ENCODE measurements at places on chromosomes 4 and X.

DNA sequence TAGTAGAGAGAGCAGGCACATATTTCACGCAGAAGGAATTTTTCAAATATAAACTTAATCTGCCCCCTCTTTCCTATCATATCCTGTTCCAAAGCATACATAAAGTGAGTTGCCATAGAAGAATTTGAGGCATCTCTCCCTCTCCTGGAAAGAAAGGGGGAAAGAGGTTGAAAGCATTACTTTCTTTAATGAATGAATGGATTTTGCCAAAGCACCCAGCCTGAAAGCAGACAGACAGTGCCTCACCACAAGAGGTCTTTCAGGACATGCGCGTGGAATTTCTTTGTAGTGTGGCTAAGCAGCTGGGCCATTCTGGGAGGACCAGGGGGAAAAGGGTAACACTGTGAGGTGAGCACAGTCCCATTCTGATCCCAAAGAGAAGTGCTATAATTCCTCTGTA, 651.4 kb downstream of the IQCM start:
- DNase-seq = no peak

DNA sequence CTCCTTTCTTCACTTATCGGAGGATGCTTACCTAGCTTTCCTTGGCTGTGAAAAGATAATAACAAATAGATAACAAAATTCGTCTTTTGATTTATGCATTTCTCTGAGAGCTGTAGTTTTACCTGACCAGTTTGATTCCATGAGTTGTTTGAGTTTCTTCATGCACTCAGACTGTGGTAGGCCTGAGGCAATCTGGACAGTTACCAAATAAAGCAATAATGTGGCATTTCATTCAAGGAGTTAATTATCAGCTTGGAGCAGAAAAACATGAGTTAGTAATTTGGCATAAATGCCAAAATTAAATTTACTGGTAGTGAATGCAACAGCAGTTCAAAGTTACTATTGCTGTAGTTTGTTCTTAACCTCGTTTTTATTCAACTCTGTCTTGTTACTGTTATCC, 53.5 kb downstream of the FABP2 start:
- no peak for DNase-seq

- DNase-seq = no peak
Measured at GRCh38 chr4:187309456-187309855, 585.8 kb upstream of the FAT1 start.

- no peak for DNase-seq
Measured at GRCh38 chr4:14178421-14178820, 550.9 kb upstream of the BOD1L1 start.

GRCh38 chr4:82852751-82853285, 38.1 kb downstream of the SEC31A start:
- no peak for DNase-seq

DNA sequence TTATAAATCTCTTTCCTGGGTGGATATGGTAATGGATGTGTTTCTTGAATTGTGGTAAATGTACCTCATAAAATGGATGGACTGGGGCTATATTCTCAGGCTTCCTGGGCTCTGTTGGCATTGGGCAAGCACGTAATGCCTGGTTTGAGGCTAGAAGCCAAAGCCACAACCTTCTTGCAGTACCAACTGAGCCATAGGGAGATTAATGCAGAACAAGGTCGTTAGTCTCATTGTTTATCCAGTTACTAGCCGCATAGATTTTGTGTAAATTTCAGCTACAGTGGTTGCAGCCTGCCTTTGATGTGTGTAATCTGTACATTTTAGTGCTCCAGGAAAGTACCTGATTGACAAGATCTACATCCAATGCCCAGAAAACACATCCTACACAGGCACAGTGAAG, 7.2 kb upstream of the LEF1 start:
- DNase-seq = no peak

- DNase-seq = no peak
Measured at GRCh38 chr4:95219109-95219508, 329.7 kb downstream of the UNC5C start.

- DNase-seq = no peak
Measured at GRCh38 chr4:57154191-57154590, 44.0 kb upstream of the IGFBP7 start.

DNA sequence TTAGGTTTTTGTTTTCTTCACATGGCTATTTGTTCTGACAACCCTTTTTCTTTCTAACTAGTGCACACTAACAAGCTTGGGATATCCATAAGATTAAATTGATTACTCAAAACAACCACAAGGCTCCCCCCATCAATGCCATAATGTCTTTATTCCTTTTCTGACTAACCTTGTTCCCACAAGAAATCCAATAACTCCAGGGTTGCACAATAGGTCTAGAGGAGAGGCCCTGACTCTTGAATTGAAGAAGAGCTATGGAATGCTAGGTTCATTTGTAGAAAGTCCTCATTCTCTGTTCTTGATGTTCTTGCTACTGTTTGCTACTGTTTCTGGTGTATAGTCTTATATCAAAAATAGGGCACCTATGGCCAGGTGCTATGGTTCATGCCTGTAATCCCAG, 71.0 kb downstream of the PRRG1 start:
- DNase-seq = no peak

DNA sequence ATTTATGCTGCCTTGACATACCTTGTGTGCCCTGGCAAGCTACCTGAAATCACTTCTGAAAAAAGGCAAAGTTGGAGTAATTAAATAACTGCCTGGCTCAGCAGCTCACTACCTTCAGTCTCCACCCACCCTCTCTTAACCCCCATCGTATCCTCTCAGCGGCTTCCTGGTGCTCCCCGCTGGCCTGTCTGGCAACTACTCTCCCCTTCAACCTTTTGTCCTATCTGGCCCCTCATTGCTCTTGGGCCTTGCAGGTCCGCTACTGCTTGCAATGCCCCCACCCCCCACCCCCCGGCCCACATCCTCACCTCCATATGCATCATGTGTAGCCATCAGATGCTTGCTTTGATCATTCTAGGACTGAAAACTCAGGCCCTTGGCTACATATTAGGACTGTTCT, 34.5 kb downstream of the PRPS1 start:
- DNase-seq = no peak

DNA sequence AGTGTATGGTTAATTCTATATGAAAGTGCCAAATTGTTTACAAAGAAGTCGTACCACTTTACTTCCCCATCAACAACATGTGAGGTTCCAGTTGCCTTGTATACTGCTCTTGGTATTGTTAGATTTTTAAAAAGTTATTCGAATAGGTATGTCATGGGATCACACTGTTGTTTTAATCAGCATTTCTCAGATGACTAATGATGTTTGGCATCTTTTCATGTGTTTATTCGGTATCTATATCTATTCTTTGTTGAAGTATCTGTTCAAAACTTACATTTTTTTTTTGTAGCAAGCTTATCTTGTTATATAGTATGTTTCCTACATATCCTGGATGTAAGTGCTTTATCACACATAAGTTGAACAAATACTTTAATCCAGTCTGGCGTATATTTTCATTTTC, 99.4 kb upstream of the MAB21L2 start:
- no peak for DNase-seq

DNA sequence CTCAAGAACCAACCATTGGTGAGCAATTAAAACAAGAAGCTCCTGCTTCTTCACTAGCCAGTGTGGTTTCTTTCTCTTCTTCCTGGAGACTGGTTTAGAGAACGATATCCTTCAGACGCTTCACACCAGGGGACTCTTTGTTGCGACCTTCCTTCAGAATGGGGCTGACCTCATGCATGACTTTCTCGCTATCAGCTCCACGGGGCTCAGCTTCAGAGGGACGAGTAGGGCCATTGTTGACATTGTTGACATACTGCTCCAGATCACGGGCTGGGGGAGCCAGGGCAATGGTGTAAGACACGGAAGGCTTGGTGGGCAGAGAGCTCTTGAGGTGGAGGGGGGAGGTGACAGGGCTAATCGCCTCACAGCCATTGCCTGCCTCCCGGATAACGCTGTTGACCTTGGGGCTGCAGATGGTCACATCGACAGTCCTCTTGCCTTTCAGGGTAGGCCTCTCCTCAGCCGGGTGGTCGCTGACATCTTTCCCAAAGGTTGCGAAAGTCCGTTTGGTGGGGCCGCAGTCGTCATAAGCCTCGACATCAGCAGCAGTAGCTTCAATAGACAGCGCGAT, 113.8 kb downstream of the PCDH19 start:
- no peak for DNase-seq

DNA sequence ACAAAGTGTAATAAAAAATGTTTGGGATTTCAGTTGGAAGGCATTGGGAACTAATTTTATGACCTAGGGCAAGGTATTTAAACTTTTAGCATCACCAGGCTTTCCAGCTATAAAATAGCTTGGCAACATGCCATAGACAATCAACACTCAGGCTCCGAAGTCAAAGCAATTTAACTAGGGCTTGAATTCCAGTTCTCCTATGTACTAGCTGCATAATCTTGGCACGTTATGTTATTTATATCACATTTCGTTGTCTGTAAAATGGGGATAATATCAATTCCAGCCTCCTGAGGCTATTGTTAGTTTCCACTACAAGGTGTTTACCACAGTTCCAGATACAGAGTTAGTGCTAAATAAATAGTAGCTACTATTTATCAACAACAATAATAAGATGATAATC, 78.8 kb downstream of the DMD start:
- no peak for DNase-seq

- DNase-seq = no peak
Measured at GRCh38 chrX:71107762-71108360, 1.3 kb upstream of the CXorf65 start.

DNA sequence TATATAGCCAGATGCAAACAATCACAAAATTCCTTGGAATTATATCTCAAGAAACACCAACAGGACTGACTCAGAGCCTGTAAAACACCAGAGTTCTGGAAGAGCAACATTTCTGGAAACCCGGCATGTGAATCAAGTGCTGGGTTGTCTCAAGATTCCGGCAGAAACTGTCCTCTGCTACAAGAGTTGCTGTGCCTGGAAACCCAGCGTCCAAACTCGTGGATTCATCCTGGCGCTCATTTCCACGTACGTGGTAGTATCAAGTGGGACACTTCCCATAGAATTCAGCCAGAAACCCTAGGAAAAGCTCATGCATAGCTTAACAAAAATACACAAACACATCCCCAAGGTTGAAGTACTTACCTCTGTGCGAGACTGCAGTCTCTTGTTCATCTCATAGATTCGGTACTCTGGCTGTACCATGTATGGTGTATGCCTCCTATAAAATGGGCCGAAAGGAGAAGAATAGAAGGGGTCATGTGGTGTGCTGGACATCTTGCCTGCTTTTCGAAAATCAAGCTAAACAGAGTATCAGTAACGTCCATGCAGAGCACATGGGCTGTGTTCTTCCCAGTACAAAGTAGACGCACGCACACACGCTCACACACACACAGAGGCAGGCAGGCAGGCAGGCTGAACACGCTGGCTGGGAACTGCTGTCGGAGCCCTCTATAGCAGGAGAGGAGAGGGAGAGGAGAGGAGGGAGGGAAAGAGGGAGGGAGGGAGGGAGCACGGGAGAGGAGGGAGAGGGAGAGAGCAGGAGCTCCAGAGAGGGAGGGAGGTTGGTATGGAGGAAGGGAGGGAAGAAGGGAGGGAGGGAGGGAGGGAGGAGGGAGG, at the start of gene LDB2:
Gene LDB2 (minus strand): TSS at position 655 of the 837 bp plus-strand sequence.
- peak; percentile 25 for DNase-seq

GRCh38 chr4:105145903-105146275, 787 bp upstream of the TET2 start:
- no peak for DNase-seq

- DNase-seq = no peak
Measured at GRCh38 chrX:99033226-99033901, 1376.7 kb downstream of the PCDH19 start.

DNA sequence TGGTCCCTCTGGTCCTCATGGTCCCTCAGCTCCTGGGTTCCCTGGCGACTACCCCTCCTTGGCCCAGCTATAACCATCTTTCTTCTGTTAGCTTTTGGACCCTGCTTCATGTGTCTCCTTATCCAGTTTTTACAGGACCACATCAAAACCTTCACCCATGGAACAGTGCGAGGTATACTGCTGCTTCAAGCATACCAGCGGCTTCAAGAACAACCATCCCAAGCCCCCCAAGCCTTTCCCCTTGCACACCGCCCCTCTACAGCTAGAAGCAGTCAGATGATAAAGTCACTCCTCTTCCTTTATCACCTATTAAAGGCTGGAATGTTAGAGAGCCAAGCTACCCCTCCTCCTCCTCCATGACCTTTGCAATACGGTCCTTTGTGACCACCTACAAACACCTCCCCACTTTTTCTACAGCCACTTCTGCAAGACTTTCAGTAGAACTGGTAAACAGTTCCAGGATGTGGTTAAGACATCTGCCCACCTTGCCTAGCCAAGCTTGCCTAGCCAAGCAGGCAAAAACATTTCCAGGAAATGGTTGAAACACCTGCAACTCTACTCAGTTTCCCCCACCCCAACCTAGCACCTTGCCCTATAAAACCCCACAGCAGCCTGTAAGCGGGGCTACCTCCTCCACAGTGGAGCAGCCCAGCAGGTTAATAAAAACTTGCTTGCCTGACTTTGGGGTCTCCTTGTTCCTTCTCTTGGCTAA, 125.7 kb downstream of the ZC4H2 start:
- DNase-seq = no peak

DNA sequence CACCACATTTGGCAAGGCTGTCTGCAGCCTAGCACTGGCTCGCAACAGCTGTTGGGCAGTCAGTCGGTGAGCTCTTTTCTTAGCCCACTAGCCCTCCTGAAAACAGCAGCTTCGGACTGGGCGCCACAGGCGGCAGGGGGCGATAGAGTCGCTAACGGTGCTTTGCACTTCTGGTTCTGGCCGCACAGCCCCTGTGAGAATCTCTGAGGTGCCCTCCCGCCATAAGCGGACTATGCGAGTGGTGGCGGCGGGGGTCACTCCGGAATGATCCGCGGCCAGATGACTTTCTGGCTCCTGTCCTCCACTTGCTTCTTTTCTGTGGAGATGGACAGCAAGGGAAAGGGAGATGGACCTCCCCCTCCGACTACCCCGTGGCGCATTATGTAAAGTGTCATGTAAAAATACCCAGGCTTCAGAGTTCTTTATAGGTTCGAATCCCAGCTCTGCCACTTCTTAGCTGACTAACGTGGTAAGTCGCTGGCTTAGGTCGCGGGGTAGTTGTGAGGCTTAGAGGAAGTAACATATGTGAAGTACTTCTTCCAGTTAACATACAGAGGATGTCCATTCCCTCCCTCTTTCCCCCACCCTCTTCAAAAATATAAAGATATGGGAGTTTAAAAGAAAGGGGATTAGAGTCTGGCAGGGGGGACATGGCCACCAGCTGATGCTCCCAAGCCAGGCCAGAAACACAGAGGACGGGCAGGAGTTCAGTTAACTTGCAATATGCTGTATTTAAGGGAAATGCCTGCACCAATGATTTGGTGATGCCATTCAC, 11.0 kb downstream of the ARHGAP36 start:
- DNase-seq = no peak

DNA sequence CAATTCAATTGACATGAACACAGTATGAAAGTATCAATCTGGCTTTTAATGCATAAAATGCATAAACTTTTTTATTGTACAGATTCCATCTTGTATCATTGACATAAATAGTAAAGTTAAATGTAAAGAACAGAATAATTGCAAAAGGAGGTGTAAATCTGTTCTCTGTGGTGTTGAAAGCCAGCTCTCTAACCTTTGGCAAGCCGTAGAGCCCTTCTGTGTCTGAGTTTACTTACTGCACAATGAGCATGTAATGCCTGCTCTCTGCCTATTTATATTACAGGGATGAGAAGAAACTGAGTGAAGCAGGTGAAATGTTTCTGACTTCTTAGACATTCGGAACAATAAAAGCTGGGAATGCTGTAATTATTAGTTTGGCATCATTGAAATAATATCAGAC, 389.3 kb upstream of the EPHA5 start:
- no peak for DNase-seq

GRCh38 chr4:66885501-66886165, 659.7 kb downstream of the CENPC start:
- no peak for DNase-seq

Data from nucleus accumbens (tissue), 56 donors.